GOT3 (cell line): ENCODE measurements at places on chromosomes 2 and 18.
A peak's percentile ranks its signal among the peaks of the same experiment; 100 is the strongest.

- DNase-seq = no peak
Observed at GRCh38 chr2:48946449-48947048, 191.0 kb upstream of the LHCGR start.

- peak; percentile 42 for DNase-seq
Observed at GRCh38 chr2:10493634-10494281, 45.6 kb upstream of the ODC1 start.

- DNase-seq = no peak
Observed at GRCh38 chr2:190811811-190812210, 68.8 kb upstream of the GLS start.

- DNase-seq = no peak
Observed at GRCh38 chr2:174878537-174879147, 114.4 kb upstream of the CHRNA1 start.

DNA sequence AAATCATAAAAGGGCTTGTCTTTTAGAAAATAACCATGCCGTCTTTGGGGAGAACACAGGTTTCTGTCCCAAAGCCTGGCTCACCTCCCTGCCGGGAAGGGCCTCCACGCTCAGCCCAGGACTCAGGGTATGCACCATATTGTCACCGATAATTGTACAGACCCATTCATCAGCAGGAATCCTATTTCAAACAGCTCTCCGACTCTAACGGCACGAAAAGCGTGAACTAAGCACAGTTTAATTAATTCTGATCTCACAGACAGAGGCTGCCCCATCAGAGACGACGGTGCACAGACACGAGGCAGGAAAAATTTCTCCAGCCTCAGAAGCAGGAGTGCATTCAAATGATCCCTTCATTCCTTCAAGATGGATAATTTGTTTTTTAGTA, 276.2 kb downstream of the MYCN start:
- no peak for DNase-seq

DNA sequence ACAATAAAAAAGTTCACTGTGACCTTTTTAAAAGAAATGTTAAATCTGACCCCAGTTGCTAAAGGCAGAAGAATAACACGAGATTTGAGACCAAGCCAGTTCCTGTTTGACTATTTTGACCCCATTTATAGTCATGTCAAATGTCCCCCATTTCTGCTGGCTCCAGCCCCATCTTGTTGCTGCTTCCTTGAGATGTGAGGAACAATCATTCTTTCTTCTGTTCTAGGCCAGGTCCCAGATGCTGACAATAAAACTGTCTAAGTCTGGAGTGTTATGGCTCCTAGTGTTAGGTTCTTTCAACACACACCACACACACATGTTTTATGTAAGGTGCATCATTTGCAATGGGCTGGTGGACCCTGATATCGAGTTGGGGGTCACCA, 92.0 kb upstream of the CYP1B1 start:
- no peak for DNase-seq

GRCh38 chr2:194819367-194819766, 837.7 kb upstream of the SLC39A10 start:
- DNase-seq = no peak

DNA sequence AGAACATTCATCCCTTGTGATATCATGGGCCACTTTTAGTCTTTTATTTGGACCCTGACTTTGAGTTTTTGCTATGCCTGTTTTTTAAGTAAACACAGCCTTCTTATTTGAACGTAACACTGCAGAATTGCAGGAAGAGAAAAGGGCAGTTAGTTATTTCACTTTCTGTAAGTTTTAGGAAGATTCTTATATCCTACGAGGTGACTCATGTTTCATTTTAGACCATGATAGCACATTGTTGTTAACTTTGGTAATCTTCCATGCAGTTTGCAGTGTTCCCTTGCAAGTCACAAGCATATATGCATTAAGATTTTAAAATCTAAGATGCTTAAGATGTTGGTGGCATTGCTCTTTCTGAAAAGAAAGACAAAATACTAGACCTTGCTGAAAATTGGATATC, 128.6 kb upstream of the EPC2 start:
- DNase-seq = no peak

GRCh38 chr2:172446474-172447063, 19.2 kb downstream of the ITGA6 start:
- DNase-seq = no peak

DNA sequence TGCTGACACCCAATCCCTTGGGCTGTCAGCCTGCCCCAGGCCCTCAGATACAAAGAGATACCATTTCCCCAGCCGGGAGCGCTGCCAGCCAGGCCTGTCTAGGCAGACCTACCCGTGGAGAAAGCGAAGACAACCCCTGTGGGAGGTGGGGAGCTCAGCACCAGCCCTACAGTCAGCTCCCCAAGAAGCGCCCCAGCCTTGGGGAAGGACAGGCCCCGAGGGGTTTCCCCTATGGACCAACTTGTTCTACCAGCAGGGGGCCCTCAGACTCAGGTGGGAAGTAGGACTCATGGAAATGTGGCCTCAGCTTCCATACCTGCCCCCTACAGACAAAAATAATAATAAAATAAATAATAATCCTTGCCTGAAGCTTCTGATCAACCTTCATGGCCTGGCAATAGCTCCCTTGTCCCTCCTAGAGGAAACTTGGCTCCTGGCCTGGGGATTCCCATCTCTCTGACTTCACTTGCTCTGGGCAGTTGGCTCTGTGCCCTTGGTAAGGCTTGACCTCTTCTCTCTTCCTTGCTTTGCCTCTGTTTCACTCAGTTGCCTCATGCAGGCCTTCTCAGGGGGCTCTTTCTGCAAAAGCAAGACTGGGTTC, 7.0 kb downstream of the SLC35F6 start:
- peak; percentile 42 for DNase-seq

DNA sequence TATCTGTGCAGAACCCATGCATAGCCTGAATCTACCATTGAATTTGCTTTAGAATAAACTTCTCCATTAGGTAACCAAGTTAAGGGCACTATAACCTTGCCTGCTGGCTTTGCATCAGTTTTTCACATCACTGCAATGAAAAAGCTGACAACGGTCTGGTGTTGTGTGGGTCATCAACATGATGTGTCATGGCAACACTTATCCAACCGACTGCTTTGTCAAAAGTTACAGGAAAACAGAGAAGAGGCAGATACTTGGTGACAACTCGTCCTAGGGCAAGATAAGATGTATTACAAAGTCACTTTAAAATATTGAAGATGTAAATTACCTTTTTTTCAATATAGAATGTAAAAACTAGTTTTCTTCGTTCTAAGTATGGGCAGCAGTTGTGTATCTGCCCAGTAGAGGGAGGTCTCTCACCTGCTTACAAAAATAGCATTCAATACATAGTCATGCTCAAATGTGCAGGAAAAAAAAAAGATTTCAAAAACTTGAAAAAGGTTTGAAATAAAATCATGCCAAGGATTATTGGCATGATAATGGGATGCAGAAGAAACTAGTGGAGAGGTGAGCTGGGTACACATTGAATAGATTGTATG, 96.3 kb downstream of the EVA1A start:
- no peak for DNase-seq

DNA sequence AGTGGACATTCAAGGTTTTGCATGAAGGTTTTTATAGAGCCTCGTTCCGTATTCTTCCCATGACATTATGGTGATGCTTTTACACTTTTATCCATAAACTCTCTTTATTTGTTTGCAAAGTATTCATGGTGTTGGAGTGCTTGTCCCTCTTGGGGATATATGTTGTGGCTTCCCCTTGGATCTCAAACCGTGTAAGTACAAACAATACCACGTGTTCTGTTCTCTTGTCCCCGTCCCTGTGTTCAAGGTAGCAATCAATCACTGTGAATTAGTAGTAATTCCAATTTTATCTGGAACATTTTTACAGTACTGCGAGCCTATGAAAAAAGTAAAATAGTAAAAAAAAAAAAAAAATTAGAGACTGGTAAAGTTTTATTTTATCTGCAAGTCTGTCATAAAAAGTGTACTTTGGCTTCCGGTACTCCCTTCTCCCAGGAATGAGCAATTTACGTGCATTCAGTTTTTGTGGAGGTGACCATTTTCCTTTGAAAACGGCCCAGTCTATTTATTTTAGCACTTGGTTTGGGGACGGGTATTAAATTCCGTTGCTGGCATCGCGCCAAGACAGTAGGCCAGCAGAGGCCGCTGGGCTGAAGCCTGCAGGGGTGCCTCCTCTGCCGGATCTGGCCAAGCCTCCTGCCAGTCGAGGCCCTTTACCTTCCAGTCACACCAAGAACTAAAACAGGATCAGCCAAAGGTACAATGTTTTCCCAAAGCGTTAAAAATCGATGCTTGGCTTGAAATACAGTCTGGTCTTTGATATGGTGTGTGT, 175.7 kb downstream of the SOCS6 start:
- no peak for DNase-seq

GRCh38 chr18:42883169-42883568, 232.3 kb downstream of the RIT2 start:
- no peak for DNase-seq

DNA sequence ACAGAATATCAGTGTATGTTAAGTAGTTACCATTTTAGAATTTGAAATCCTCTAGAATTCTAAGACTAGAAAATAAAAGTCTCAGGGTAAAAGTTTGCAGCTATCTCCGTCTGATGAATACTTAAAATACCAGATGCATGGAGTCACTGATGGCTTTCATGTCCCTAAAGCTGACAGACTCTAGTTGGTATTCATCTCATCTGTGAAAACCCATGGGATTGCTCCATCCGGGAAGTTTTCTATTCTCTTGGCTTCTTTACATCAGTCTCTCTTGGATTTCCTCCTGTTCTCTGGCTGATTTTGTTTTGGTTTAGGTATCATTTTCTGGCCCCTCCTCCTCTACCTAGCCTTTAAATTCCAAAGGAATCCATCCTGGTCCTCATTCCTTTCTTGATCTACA, 465.6 kb upstream of the POU3F3 start:
- no peak for DNase-seq

- DNase-seq = no peak
Observed at GRCh38 chr18:62959481-62959880, 244.1 kb downstream of the PHLPP1 start.

GRCh38 chr2:58427572-58428095, 186.5 kb upstream of the FANCL start:
- DNase-seq = no peak

DNA sequence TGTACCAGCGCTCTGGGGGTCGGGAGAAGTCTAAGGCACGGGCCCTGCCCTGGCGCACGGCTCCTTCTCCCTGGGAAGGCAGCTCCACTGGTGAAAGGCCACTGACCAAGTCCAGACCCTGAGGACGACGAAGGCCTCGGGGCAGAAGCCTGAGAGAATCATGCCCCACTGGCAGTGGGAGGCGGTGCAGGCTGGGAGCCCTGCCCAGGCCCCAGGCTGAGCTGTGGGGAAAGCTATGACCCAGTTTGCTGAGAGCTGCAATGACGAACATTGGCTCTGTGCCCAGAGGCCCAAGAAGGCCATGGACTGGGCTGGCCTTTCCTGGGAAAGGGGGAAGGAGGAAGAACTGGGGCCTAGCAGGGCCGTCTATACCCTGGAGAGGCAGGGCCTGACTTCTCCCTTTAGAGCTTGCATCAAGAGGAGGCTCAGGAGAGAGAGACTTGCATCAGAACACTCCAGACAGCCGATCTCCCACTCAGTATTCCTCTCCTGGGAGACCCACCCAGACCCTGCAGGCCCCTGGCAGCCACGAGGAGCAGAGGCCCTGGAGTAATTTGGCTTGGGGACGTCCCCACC, 32.9 kb downstream of the HS1BP3 start:
- DNase-seq = peak; percentile 88

GRCh38 chr2:174897286-174897685, 107.9 kb downstream of the CHN1 start:
- no peak for DNase-seq
